Glomerular endothelial cell (primary cell): ENCODE measurements at places on chromosomes 16 and 17. TPM values are rescaled to one million over a fixed set of nuclear protein-coding genes. Genes with fewer than 3 reads are reported as not detected.

- DNase-seq = no peak
Measured at GRCh38 chr17:55666806-55667205, 55.9 kb downstream of the TMEM100 start.

EIF1 gene
- 229 and 367 TPM in 2 replicates for total RNA-seq

CCL8 gene
- 3.6 TPM in 1 of 2 replicates, not detected in the other for total RNA-seq

DNA sequence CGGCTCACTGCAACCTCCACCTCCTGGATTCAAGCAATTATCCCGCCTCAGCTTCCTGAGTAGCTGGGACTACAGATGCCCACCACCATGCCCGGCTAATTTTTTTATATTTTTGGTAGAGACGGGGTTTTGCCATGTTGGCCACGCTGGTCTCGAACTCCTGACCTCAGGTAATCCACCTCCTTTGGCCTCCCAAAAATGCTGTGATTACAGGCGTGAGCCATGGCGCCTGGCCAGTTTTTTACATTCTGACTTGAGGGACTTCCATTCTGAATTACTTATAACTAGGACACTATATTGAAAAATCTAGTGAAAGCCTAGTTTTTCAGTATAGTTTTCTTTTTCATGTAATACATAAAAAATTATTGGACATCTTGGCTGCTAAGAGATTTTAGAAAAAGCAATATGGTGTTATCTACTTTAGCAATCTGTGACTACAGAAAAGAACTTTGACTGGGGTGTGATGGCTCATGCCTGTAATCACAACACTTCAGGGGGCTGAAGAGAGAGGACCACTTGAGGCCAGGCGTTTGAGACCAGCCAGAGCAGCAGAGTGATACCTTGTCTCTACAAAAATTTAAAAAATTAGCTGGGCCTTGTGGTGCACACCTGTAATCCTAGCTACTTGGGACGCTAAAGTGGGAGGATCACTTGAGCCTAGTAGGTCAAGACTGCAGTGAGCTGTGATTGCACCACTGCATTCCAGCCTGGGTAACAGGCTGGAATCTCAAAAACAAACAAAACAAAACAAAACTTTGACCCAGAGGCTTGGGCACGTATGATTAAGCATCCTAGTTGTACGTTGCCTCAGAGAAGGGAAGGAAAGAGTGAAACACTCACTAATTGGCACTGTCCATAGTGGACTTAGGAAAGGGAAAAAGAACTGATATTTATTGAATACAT is 26.8 kb upstream of the GOSR1 start:
- DNase-seq = no peak

DNA sequence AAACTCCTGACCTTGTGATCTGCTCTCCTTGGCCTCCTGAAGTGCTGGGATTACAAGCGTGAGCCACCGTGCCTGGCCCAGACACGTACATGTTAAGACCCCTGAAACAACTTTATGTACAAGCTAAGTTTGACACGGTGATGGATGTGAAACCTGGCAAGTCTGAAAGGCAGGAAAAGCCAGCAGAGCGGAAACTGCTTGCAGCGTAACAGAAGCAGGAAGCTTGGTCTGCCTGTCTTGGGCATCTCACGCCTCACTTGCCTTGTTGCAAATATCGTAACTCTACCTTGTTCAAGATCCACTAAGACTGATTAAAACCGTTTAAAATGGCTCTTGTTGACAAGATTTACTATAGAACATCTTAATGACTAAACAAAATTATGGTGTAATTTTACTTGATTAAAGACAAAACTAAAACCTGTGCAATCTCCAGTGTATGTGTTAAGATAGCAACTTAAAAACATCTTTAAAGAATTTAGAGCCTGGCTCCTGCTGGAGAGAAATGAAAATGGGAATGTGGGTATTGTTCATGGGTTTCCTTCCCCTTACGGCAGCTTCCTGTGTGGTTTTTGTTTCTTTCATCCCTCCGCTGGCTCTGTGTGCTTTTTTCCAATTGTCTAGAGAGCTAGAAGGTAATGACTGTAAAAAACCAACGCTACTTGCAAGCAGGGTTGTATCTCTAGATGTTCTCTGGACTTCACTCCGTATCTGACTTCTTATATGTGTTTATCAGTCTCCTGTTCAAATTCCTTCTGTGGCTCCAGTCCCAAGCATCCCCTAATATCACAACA is 477.6 kb downstream of the XYLT1 start:
- no peak for DNase-seq

NPIPA8 gene
- not detected in 2 replicates for total RNA-seq

GRCh38 chr16:70257391-70257790 is 5.7 kb upstream of the EXOSC6 start:
- DNase-seq = no peak

ABCC6 gene
- 0.10 and 0.23 TPM in 2 replicates for total RNA-seq

CEP20 gene
- total RNA-seq = 22.4 and 48.1 TPM in 2 replicates

GRCh38 chr16:6891496-6891895 is 441.1 kb upstream of the RBFOX1 start:
- DNase-seq = no peak

DNA sequence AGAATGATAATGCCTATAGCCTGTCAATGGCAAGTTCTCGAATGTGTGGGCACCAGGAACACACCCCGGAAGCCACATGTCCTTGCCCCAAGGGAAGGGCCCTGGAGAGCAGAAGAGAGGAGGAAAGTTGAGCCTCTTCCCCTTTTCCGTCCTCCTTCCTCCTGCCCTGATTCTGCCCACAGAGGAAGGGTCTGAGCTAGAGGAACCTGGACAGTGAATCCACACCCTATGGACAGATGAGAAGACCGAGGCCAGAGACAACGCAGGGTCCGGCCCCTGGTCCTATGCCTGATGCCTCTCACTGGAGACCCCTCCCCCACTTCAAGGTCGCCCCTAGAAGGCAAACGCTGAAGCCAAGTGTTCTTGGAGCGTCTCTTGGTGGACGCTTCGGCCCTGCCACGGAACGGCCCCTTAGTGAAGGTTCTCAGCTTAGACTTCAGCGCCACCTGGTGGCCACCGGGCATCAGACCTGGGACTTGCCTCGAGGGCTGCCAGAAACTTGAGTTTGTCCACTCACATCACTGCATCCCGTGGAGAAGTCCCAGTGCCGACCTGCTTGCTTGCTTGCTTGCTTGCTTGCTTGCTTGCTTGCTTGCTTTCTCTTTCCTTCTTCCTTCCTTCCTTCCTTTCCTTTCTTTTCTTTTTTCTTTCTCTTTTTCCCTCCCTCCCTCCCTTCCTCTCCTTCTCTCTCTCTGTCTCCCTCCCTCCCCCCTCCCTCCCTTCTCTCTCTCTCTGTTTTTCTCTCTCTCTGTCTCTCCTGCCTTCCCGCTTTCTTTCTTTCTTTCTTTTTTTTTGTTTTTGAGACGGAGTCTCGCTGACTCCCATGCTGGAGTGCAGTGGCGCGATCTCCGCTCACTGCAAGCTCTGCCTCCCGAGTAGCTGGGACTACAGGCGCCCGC is 20.6 kb upstream of the SPNS3 start:
- DNase-seq = peak; percentile 70

GRCh38 chr16:51807551-51807950 is 656.5 kb upstream of the SALL1 start:
- no peak for DNase-seq

DNA sequence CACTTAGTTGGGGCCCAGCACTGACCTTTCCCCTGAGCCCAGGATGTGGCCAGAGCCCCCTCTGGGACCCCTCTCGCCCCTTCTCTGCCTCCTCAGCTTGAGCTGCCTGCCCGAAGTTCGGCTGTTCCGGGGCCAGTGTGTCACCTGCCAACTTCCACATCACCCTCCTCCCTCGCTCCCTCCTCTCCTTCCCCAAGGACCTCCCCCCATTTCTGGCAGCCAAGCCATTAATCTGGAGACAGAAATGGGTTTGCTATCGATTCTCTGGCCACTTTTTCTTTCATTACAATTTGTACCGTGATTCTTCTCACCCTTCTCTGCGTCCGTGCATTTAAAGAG is 8.8 kb upstream of the ADAM11 start:
- DNase-seq = no peak

- no peak for DNase-seq
Measured at GRCh38 chr16:73062743-73063733, 15.1 kb upstream of the ZFHX3 start.

UTS2R gene
- not detected in 2 replicates for total RNA-seq

TBC1D10B gene
- total RNA-seq = 47.8 and 61.4 TPM in 2 replicates

DNA sequence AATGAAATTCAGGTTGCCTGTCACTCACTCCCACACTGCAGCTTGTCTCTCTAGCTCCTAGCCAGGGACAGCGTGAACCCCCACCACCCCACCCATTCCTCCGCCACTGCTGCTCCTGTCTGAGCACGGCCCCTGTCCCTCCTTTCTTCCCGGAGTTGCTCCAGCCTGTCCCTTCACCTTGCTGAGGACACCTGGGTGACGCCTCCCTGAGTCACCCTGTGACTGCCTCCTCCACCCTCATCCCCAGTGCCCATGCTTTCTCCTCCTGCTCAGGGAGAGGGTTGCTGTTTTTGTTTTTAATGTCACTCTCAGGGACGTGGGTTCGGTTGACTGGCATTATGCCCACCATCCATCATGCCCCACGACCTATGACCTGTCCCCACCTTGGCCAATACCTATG is 25.8 kb upstream of the NAT9 start:
- no peak for DNase-seq

GRAP gene
- 77.6 and 87.3 TPM in 2 replicates for total RNA-seq

DNA sequence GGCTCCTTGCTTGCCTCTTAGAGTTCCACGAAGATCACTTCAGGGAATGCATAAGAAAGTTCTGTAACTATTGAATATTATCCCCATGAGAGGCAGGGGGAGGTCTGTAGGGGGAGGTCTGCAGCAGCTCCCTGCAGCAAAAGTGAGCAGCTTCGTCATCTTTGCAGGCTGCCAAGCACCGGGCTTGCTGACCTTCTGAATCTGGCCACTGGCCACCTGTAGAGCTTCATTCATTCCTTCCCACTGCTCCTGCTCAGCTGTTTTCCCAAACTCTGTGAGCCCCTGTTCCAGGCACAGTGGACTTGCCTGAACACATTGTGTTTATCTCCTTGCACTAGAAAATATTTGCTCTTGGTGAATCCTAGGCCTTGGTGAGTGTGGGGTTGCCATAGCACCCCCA is 443.3 kb downstream of the HAPSTR1 start:
- DNase-seq = no peak

GAST gene
- not detected in 2 replicates for total RNA-seq

- DNase-seq = no peak
Measured at GRCh38 chr16:19555938-19556771, 652 bp downstream of the VPS35L start.

DNA sequence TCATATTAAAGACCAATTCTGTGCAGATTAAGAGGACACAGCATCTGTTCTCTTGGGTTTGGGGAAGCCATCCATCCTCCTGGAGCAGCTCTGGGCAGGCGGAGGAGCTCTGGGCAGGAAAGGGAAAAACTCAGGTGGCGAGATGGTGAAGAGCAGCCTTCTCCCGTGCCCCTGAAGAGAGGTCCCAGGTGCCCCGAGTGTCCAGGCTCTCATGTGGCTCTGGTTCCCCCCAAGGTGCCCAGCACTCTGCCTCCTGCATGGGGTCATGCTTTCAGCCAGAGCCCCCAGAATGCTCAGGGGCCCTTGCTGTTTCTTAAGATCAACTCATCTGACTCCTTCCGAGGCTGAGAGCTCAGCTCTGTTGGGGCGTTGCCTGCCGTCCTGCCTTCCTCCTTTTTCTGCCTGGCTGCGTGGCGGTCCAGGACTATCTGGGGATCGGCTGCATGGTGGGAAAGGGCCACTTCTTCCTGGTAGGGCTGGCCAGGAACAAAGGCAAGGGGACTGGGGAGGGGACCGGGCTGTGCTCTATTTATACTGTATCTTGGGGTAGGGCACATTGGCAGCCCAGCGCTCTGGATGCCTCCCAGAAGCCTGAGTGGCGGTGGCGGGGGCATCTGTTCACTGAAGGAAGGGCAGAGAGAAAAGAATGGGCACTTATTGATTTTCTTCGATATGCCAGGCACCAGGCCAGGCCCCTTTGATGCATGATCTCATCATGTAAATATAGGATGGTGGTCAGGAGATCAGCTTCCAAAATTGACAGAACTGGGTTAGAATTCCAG is 103.2 kb upstream of the SDK2 start:
- DNase-seq = no peak

- no peak for DNase-seq
Measured at GRCh38 chr16:78664811-78665772, 565.6 kb downstream of the WWOX start.
